Ammon's horn (tissue), 1 donor: ENCODE measurements at places on chromosomes 3 and 15.

GRCh38 chr15:64653757-64654156 lies 121.6 kb downstream of the RBPMS2 start:
- DNase-seq: no peak

GRCh38 chr15:47773143-47773542 lies 55.8 kb downstream of the SEMA6D start:
- DNase-seq: no peak

DNA sequence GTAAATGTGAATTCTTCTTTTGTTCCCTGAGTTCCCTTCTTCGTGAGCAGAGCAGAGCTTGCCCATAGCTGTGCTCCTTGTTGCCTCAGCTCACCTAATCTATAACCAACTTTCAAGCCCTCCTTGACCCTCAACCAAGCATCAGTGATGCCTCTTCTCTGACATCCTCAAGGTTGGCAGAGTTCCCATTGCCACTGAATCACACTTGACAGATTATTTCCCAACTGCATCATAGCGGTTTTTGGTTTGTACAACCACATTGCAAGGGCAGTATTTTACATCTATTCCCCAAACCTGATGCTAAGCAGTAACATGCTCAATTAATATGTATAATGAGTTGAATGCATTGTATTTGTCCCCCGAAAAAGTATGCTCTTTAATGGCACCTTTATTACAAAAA lies 133.0 kb upstream of the SNTN start:
- no peak for DNase-seq

DNA sequence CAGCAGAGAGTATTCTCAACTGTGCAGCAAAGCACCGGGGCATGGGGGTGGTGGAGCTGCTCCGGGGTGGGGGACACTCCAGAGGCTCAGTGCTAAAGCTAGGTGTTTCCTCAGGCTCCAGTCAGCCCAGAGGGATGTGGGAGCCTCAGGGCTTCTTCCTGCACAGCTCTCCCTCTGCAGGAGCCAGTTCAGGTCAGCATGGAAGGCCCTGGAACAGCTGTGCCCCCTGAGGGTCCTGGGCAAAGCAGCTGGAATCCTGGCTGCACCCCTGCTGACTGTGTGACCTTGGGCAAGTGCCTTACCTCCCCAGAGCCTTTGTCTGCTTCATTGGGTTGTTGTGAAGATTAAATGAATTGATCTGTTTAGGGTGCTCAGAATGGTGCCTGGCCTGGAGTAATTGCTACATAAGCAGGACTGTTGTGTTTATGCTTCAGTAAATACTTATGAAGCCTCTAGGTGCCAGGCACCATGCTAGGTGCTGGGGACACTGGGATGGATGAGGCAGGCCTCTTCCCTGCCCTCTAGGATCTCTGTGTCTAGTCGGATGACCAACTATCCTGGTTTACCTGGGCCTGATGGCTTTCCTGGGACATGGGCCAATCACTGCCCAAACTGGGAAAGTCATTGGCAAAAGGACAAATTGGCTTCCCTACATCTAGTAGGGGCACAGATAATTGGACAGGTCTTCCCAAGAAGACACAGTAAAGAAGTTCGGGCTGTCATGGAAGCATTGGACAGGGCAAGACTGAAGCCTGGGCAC lies 64.2 kb upstream of the LCTL start:
- no peak for DNase-seq
